Colonic mucosa (tissue), 4 donors: ENCODE measurements at places on chromosomes 7 and 10. TPM values are rescaled to one million over a fixed set of nuclear protein-coding genes. Genes with fewer than 3 reads are reported as not detected.

The UNCX gene
- total RNA-seq: not detected

The TMEM140 gene
- total RNA-seq: 11.9 TPM

The TMEM130 gene
- 1.5 TPM for total RNA-seq

The DENND2A gene
- 9.2 TPM for total RNA-seq

- H3K27me3 ChIP-seq: no peaks in the 10 kb centered on the region
- peak overlapping the region; percentile 77 for H3K27ac ChIP-seq
- H3K4me3 ChIP-seq: no peak overlapping the region
- DNase-seq: peak; percentile 70
- H3K4me1 ChIP-seq: no peaks in the 10 kb centered on the region
Measured at GRCh38 chr7:47950714-47951113, 2.4 kb upstream of the PKD1L1 start.

DNA sequence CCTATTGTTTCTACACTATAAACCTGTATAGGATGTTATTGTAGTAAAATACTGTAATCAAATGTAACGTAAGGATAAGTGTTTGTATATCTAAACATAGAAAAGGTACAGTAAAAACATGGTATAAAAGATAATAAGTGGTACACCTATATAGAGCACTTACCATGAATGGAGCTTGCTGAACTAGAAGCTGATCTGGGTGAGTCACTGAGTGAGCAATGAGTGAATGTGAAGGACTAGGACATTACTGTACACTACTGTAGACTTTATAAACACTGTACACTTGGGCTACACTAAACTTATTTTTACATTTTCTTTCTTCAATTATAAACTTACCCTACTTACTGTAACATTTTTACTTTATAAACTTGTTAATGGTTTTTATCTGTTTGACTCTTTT is 732.9 kb upstream of the LRRN3 start:
- no peaks in the 10 kb centered on the region for H3K27me3 ChIP-seq
- no peaks in the 10 kb centered on the region for H3K36me3 ChIP-seq
- no peak overlapping the region for H3K27ac ChIP-seq
- DNase-seq: no peak

DNA sequence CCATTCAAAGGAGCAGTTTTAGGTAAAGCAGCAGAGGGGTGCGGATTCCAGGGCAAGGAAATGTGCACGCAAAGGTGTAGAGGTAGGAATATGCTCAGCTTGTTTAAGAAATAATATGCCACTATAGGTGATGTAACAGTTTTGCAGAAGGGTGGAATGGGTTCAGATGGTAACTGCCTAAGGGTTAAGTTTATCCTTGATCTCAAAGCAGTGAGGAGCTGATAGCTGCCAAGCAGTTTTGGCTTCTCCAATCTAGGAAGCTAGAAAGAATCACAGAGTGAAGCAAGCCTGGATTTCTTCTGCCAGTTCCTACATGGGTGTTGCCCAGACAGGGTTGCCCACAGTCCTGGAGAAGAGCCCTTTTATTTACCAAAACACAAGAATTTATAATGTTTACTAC is 6.0 kb downstream of the ACADSB start:
- H3K36me3 ChIP-seq: no peaks in the 10 kb centered on the region
- H3K4me1 ChIP-seq: no peaks in the 10 kb centered on the region
- H3K27me3 ChIP-seq: no peaks in the 10 kb centered on the region

DNA sequence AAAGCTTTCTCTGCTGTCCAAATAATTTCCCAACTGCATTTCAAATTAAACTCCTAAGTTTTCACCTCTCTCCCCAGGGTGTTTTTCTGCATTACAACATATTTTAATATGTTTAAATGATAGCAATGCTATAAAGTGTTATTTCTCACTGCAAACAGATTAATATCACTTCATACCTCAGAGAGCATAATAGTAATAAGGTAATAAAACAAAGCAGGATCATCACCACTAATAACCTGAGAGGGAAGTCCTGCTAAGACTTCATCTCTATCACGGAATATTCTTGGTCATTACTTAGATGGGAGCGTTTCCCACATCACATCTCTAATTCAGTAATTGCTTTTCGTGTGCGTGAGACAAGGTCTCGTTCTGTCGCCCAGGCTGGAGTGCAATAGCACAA is 168.8 kb downstream of the PARD3 start:
- no peaks in the 10 kb centered on the region for H3K27me3 ChIP-seq
- no peaks in the 10 kb centered on the region for H3K36me3 ChIP-seq
- no peak overlapping the region for H3K27ac ChIP-seq
- no peak overlapping the region for H3K4me3 ChIP-seq

DNA sequence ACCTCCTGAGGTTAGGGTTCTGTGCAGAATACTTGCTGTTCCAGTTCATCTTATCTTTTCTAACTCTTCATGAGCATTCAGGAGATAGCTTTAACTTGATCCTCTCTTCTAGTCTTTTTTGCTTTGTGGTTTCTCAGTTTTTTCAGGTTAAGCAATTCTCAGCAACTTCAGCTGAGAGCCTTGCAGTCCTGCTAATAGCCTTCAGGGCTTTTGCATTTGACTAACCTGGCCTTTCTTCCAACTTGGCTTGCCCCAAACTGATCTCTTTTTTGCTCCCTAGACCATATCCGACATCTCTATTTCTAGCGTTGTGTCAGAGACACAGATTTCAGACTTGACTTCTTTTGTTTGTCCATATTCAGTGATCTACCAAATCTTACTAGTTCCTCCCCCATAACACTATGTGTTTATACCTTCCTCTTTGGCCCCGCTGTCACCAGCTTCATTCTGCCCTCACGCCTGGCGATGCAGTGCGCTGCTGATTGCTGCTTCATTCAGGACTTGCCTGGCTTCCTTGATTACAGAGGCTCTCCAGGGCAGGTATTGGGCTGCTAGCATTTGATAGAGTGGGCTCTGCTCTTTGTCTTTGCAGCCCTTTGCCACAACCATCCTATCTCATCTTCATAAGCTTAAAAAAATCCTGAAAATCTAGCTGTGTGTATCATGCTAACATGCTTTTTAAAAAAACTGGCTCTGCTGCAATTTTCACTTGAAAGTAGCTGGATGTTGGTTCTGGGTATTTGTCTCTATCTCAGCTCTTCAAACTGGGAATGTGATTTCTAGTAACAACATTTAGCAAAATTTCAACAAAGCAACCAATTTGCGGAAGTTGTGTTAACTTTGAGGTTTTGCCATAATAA is 9.6 kb downstream of the CUL1 start:
- H3K27me3 ChIP-seq: no peaks in the 10 kb centered on the region
- peaks cover 10% of the 10 kb centered on the region for H3K4me1 ChIP-seq
- DNase-seq: no peak
- H3K36me3 ChIP-seq: no peaks in the 10 kb centered on the region
- H3K4me3 ChIP-seq: no peak overlapping the region
- H3K27ac ChIP-seq: no peak overlapping the region

DNA sequence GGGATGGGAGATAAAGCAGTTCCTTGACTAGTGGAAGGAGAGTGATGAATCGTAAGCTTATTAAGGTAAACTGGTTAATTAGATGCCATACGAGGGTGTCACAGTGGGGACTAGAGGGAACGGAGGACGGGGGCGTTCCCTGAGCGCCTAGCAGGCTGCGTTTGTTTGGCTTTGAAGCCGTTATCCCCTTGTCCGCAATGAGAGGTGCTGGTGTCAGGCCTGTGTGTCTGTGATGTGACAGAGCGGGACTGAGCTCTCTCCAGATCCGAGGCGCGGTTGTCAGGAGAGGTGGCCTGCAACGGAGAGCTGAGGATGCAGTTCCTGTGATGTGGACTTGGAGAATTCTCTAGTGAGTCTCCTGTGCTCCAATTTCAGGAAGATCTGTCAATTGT is 60.0 kb upstream of the PRPS1L1 start:
- H3K4me1 ChIP-seq: no peaks in the 10 kb centered on the region
- H3K27me3 ChIP-seq: peaks cover 8% of the 10 kb centered on the region
- no peak overlapping the region for H3K27ac ChIP-seq
- H3K4me3 ChIP-seq: no peak overlapping the region

- DNase-seq: no peak
- H3K4me3 ChIP-seq: no peak overlapping the region
- no peaks in the 10 kb centered on the region for H3K27me3 ChIP-seq
- no peaks in the 10 kb centered on the region for H3K36me3 ChIP-seq
- H3K27ac ChIP-seq: peak overlapping the region; percentile 76
- peaks cover 10% of the 10 kb centered on the region for H3K4me1 ChIP-seq
Measured at GRCh38 chr10:29620112-29620690, 14.6 kb downstream of the SVIL start.

- no peak overlapping the region for H3K27ac ChIP-seq
- no peaks in the 10 kb centered on the region for H3K27me3 ChIP-seq
- no peak for DNase-seq
Measured at GRCh38 chr10:117224881-117225280, 16.0 kb upstream of the SLC18A2 start.
